ENCODE measurements at places on chromosomes 12 and 14.

- DNase-seq, result no peak
Observed at GRCh38 chr14:76421662-76422061, 45.7 kb downstream of the ESRRB start.

DNA sequence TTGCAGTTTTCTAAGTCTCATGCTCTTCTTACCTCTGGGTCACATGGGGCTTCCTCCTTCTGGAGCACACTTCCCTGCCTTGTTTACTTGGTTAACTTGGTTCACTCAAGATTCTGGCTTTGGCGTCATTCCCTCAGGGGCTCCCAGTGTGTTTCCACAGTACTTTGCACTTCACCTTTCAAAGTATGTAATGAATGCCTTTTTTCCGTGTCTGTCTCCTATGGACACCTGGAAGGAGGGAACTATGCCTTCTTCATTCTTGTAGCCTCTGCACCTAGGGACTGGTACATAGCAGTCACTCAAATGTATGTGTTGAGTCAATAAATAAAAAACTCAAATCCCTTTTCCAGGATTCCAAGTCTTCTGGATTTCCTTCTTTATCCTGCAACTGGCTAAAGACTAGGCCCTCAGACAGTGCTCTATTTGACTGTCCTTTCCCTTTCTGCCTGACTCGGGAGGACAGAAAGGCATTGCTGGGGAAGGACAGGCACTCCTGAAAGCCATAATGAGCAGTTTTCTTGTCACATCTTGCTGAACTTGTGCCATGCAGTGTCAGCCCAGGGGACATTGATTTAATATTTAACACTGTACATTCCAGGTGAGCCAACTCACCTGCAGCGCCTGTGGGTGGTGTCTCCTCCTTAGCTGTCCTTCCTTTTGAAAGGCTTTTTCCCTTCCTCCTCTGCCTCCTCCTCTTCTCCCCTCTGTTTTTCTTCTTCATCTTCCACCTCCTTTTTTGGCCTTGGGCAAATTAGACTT lies 12.8 kb downstream of the MYRFL start:
- no peak for DNase-seq

DNA sequence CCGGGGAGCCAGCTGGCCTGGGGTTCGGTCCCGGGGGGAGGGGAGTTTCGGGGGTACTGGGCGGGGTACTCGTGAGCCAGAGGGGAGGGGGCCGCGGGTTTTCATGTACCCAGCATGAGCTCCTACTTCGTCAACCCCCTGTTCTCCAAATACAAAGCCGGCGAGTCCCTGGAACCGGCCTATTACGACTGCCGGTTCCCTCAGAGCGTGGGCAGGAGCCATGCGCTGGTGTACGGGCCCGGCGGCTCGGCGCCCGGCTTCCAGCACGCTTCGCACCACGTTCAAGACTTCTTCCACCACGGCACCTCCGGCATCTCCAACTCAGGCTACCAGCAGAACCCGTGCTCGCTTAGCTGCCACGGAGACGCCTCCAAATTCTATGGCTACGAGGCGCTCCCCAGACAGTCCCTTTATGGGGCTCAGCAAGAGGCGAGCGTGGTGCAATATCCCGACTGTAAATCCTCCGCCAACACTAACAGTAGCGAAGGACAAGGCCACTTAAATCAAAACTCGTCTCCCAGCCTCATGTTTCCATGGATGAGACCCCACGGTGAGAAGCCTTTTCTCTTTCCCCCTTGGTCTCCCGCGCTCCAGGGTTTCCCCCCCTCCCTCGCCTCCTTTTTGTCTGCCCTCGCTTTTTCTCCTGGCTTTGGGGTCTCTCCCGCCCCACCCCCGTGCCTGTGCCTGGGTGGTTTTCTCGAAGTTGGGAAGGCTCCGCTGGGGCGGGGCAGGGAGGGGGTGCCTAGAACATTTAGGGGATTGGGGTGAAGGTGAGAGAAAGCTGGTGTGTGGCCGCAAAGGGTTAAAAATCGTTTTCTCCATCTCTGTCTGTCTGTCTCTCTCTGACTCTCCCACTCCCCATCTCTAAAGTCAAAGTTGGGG lies 627 bp downstream of the HOXC8 start:
- no peak for DNase-seq

GRCh38 chr12:26651036-26651435 lies 182.0 kb downstream of the ITPR2 start:
- DNase-seq, result no peak

GRCh38 chr14:104758981-104759969 lies 6.3 kb downstream of the SIVA1 start:
- DNase-seq, result no peak

GRCh38 chr12:95480230-95480629 lies 6.3 kb downstream of the METAP2 start:
- peak; percentile 75 for DNase-seq
